ENCODE measurements at places on chromosomes 4 and X.

DNA sequence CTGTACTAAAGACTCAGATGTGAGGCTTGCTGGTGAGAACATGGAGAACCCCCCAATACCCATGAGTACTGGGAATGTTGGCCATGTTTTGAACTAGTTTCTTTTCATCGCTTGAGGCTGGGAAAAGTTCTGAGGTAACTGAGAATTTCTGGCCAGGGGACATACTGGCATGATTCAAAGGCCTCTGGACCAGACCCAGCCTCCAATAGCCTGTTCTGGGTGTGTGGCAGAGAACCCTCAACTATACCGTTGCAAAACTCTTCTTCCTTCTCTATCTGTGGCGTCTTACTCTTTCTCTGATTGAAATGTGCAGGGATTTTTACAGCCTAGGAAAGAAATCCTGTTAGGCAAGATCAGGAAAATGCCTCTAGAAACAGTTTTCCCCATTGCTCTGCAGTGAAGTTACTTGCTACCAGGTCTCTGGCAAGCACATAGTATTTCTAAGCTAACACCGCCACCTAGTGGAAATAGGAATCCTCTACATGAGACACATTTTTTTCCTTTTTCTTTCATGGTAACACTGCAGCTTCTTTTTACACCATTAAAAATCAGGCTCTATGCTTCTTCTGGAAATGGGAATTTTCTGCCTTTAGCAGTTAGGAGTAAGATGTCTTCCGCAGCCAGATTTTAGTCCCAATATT, 170.7 kb upstream of the ZCCHC13 start:
- DNase-seq = no peak

GRCh38 chr4:150771382-150771781, 189.4 kb downstream of the MAB21L2 start:
- no peak for DNase-seq

DNA sequence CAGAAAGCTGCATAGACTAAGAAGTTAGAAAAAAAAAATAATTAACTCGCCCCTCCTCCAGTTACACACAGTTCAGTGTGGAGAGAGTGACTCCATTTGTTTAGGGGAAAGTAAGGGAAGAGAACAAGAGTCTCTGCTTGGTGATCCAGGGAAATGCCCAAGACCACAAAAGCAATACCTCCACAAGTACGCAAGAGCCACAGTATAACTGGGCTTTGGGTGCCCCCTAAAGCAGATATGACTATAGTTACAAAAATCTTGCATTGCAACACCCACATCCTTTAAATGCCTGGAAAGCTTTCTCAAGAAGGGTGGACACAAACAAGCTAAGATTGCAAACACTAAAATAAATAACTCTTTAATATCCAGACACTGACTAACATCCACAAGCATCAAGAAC, 164.2 kb upstream of the NRK start:
- DNase-seq = no peak

DNA sequence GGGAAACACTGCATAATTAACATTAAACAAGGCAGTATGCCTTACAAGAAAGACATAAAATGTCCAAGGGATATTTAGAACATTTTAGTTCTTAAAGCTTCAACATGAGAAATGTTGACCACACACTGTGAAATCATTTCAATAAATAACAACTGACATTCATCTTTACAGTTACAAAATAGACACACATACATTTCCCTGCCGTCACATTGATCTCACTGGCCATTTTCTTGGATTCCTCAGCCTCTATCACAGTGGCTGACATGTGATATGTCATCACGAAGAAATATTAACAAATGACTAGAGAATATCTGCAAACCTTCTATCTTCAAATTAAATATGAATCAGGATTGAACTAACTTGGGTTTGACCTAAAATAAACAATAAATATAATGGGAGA, 1.9 kb downstream of the CXCL2 start:
- DNase-seq = no peak

DNA sequence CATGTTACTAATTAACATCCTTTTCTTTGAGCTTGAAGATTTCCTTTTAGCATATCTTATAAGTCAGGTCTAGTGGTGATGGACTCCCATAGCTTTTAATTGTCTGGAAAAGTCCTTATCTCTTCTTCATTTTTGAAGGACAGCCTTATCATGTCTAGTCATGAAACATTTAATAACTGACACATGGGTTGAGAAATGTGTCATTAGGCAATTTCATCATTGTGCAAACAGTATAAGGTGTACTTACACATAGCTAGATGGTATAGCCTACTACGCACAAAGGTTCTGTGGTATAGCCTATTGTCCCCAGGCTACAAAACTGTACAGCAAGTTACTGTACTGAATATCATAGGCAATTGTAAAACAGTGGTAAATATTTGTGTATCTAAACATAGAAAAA, 34.5 kb upstream of the ALG13 start:
- no peak for DNase-seq

DNA sequence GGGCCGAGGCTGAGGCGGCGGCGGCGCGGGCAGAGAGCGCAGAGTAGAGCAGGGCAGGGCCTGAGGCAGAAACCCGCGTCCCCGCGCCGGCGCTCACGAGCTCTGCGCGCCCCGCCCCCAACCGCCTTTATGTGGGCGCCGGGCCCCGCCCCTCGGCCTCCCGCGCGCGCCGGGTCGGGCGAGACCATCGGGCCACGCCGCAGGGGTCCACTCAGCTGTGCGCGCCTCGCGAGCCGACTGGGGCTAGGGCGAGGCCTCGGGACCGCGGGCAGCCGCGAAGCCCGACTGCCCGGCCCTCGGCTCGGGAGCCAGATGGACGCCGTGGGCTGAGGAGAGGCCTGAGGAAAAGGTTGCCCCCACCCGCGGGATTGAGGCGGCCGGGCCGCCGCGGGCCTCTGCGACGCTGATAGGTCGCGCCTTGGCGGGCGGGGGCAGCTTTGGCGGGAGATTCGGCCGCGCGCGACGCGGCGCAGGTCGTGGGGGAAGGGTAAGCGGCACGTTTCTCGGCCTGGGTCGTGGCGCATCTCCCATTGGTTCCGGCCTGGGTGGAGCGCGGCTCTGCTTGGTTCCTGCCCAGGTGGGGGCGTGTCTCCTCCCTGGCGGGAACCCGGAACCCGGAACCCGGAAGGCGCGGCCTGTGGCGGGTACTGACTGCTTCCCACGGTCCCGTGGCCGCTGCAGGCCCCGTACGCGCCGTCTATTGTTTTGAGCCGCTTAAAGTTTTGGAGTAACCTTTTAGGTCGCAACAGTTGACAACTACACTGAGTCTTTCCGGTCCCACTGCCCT, at the start of gene SLBP:
Gene SLBP, minus strand, starts transcription at position 104 of the 787 bp plus-strand sequence. CDS start 131 bp downstream, outside the sequence.
- peak; percentile 98 for DNase-seq

Measured in stimulated activated CD8-positive, alpha-beta memory T cell treated with anti-CD3 and anti-CD28 coated beads, Interleukin-15, amount 100 ng/mL, for 48 hours (primary cell).